ENCODE measurements at places on chromosomes 11 and 22.
A peak's percentile ranks its signal among the peaks of the same experiment; 100 is the strongest.

DNA sequence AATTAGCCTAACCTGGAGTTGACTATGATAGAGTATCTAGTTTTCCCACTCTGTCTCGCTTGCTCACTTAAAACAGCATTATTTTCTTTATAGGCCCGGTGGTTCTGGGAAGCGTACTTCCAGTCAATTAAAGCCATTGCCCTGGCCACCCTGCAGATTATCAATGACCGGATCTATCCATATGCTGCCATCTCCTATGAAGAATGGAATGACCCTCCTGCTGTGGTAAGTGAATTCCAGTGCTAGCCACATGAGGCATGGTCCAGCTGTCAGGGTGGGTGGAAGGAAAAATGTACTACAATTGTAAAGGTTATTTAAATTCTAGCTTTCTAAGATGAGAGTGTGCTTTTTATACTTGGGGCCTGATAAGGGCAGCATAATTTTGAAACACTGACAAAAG, 76.0 kb downstream of the EXT2 start:
- no peak for DNase-seq

- no peak for DNase-seq
Observed at GRCh38 chr11:104892723-104893511, 5.3 kb downstream of the CASP12 start.

DNA sequence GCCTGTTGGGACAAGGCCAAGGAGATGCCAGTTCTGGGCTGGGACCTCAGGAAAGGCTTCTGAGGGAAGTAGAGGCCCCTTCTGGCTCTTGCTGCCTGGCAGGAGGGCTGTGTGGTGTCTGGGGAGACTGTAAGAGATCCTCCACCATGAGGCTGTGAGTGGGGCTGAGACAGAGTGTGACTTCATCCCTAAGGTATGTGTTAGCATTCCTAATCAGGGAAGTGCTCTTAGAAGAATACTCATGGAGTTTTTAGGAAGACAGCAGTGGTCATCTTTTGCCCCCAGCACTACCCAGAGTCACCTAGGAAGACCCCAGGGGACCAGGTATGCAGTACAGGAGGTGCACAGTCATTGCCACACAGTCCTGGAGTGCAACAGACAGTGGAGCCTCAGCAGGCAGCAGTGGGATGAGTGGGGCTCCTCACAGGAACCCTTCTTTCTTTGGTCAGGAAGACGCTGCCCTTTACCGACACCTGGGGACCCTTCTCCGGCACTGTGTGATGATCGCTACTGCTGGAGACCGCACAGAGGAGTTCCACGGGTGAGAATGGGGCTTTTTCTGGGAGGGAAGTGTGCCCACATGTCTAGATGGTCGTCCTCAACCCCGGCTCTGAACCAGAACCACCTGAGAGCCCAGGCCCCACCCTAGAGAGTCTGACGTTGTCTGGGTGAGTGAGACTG, 2.8 kb downstream of the RIC8A start:
- DNase-seq = peak; percentile 25

DNA sequence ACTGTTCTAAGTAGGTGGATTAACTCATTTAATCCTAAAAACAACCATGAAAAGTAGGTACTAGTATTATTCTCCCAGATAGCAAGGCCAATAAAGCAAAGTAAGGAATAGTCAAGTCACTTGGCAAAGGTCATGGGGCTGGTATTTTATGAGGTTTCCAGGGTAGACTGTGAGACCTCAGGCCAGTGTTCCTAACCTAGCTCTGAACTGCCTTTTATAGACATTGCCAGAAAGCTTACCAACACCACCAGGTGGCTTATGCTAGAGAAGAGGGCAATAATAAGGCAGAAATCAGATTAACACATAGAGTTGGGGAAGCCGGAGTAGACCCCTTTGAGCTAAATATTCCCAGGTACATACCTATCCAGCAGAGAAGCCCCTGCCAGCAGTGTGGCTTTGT, 490.9 kb upstream of the TENM4 start:
- no peak for DNase-seq

- DNase-seq = no peak
Observed at GRCh38 chr22:23157560-23158515, 12.6 kb downstream of the RAB36 start.

DNA sequence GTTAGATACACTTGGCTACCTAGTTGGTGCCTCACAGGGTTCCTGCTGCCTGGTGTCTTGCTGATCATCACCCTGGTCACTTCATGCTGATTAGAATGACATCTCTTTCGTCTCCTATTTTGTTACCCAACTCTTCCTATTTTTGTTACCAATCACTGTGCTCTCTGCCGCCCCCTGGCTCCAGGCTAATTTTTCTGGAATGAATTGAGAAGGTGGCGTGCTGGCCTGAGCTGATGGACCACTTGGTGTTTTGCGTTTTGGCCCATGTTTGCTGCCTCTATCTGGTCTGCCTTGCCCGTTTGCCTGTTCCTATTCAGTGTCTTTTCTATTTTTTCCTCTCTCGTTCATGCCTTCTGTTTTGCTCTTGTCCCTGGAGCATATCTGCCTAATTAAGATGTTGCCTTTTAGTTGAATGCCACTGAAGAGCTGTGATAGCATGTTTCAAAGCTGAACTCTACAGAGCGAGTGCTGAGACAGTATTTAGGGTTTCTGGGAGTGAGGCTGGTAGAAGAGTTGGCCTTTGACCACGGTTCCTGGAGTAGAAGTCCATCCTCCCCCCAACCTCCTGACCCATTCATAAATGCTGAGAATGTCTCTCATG, 5.9 kb upstream of the ATF4 start:
- no peak for DNase-seq

DNA sequence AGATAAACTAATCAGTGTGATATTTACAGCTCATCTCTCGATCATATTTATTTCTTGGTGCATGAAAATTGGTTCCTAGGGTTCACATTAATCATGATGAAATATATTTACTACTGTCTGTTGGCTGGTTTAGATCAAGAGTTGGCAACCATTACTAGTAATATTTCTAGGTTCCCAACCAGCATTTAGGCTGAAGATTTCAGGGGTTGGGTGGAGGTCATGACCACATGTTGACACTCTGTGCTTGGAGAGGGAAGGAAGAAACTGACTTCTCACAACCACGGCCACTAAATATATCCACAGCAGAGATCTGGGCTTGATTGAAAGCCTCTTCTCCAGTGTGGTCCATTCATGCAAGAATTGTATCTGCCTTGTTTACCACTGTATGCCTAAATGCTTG, 87.9 kb downstream of the ALX4 start:
- no peak for DNase-seq

- peak; percentile 58 for DNase-seq
Observed at GRCh38 chr11:125886997-125887372, 483 bp upstream of the HYLS1 start.

DNA sequence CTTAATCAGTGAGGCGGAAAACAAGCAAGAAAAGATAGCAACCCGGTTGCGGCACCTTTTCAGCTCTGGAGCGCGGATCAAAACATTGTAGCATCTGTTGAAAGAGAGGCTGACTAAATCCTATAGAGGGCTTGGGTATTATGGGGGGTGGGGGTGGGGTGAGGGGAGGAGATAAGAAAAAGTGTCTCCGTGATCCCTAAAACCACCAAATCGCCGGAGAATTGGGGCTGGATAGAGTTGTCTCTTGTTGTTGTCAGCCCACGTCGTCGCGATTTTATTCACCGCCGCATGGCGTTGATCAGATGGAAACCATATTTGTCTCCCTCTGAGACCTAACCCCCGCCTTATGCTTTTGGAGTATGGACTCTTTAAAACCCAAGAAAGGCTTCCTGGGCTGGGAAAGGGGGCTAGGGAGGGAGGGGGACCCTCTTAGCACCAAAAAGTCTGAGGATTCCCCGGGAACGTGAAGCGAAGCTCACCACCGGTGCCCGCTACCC, 13.0 kb downstream of the PAX6 start:
- DNase-seq = no peak

DNA sequence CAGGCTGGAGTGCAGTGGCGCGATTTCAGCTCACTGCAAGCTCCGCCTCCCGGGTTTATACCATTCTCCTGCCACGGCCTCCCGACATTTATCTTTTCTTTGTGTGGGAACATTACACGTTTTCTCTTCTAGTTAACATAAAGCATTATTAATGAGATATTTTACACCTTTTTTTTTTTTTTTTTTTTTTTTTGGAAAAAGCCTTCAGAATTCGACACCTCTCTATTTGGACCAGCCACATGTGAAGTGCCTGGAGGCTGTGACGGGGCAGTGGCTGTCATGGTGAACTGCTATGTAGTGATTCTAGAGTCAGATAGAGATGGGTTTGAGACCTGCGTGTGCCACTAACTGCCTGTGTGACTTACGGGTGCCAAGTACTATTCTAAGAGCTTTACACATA, 64.3 kb downstream of the SMIM38 start:
- no peak for DNase-seq

DNA sequence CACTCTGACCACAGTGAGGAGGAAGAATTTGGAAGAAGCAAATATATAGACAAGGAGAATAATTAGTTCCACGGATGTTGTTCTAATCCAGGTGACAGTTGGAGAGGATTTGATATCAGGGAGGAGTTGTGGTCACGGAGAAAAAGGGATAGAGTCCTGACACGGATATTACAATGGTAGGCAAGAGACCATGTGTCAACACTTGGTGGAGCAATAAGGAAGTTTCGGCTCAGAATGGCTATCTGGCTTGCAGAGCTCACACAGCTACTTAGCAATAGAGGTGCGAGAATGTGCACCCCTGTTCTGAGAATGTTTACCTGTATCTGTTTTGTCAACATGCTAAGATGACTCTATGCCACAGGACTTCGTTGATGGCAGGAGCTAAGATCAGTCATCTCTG, 10.4 kb upstream of the OR9Q2 start:
- DNase-seq = no peak

GRCh38 chr11:1935156-1936071, 11.7 kb upstream of the MRPL23 start:
- DNase-seq = no peak

GRCh38 chr22:36443198-36443770, 38.2 kb downstream of the TXN2 start:
- no peak for DNase-seq

DNA sequence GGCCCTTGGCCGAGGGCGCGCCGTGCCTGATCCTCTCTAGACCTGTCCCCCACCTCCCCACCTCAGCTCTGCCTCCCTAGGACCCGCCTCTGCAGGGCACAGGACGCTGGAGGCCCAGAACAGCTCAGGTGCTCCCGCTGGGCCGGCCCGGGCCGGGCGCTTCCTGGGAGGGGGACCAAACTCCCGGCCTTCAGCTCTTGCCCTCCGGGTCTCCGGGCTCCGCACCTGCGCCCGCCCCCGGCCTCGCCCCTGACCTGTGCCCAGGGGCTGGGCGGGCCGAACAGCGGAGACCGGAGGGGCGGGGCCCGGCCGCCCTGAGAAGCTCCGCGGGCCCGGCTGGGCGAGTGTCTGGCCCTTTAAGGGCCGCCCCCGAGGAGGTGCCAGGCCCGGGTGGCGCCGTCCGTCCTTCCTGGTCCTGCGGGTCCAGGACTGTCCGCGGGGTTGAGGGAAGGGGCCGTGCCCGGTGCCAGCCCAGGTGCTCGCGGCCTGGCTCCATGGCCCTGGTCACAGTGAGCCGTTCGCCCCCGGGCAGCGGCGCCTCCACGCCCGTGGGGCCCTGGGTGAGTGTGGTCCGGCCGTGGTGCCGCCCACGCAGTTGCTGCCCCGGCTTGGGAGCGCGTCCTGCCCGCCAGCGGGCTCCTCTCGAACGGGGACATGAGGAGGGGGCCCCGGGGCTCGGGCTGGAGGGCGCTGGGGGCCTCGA, at the start of gene SSH3:
Gene SSH3, plus strand, starts transcription at position 399 of the 703 bp plus-strand sequence. Its CDS starts 96 bp downstream, at position 495.
- peak; percentile 77 for DNase-seq

Data from muscle of leg (tissue), 16 donors.